Testis (tissue), 5 donors: ENCODE measurements at places on chromosomes 16 and 17. TPM values are rescaled to one million over a fixed set of nuclear protein-coding genes. Genes with fewer than 3 reads are reported as not detected.

Gene PRDM7
- total RNA-seq: 10.2 TPM

Gene POLR3E
- 76.2 TPM for total RNA-seq

Gene CCDC78
- 6.1 TPM for total RNA-seq

DNA sequence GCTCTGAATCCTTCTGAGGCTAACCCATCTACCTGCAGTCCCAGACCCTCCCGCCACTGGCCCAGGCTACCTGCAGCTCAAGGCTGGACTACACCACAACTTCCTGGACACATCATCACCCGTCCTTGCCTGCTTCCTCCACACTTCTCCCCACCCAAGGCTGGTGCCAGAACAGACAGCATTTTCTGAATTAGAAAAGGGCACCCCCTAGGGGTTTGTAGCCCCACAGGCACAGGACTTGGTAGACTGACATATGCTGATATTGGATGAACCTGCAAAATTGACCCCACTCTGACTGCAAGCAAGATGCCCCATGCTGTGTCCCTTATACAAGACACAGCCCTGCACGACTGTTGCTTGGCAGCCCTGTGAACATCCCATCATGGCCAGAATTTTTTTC is 271.5 kb upstream of the C16orf82 start:
- no peak overlapping the region for H3K27ac ChIP-seq
- DNase-seq: no peak
- H3K4me1 ChIP-seq: no peaks in the 10 kb centered on the region
- no peaks in the 10 kb centered on the region for H3K27me3 ChIP-seq
- H3K4me3 ChIP-seq: no peak overlapping the region

DNA sequence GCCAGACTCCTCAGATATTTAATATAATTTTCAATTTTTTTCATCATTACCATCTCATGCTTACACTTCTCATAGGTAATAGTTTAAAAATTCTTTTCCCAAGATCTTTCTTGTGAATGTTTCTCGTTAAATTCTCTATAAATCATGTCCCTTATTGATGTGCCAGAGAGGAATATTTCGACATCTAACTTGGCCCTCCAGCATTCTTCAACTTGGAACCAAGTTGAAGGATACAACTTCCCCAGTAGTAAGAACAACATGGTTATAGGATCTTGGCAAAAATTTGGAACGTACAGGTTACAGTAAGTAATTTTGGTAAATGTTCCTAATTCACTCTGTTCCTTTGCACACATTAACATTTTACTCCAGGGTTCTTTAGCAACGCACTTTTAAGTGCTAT is 731.8 kb downstream of the CDH11 start:
- H3K27me3 ChIP-seq: no peaks in the 10 kb centered on the region
- no peak overlapping the region for H3K4me3 ChIP-seq
- no peak for DNase-seq
- no peaks in the 10 kb centered on the region for H3K36me3 ChIP-seq

DNA sequence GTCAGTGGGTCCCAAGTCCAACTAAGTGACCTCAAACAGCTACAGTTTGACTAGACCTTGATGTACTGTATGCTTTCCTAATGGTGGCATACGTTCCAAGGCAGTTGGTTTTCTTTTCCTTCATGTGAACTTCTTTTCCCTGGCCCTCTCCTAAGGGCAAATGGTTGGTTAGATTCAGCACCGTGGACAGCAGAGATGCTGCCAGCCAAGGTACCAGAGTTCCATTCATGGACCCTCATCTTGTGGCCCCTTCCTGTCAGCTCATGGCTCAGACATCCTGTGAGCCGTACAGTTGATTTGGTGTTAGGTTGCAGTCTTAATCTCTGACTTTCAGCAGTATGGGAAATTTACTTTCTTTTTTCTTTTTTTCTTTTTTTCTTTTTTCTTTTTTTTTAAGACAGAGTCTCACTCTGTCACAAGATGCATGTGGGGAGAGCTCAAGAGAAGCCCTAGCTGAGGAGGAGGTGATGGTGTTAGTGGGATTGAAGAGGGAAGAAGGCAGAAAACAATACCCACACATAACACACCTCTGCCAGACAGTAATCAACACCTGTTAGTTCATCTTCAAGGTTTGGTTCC is 122.4 kb downstream of the USP31 start:
- no peak overlapping the region for H3K4me3 ChIP-seq
- no peaks in the 10 kb centered on the region for H3K36me3 ChIP-seq
- no peaks in the 10 kb centered on the region for H3K4me1 ChIP-seq
- H3K27ac ChIP-seq: no peak overlapping the region
- H3K27me3 ChIP-seq: no peaks in the 10 kb centered on the region
- DNase-seq: peak; percentile 33

DNA sequence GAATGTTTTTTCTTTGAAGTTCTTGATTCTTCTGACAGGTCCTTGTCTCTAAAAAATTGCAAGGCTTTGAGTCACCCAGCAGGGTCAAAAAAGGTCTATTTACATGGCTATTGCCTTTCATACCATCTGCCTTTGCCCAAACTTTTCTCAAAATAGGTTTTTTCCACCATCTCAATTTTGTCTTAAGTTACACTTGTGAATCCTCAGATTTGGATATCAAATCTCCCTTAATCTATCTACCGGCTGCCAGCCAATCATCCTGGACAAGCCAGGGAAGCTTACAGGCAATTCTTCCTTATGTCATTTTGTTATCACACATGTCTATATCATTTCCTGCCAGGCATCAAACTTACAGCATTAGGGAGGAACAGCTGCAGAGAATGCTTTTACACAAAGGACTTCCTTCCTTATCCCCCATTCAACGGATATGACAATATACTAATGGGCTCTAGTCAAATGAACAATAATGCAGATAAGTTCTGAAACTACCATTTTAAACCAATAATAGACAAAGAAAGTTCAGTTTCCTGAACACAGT is 104.1 kb upstream of the CORO6 start:
- H3K27ac ChIP-seq: no peak overlapping the region
- H3K4me3 ChIP-seq: no peak overlapping the region
- DNase-seq: no peak
- no peaks in the 10 kb centered on the region for H3K36me3 ChIP-seq
- no peaks in the 10 kb centered on the region for H3K27me3 ChIP-seq
- no peaks in the 10 kb centered on the region for H3K4me1 ChIP-seq

GRCh38 chr17:50931144-50931908 is 65.2 kb upstream of the TOB1 start:
- H3K4me3 ChIP-seq: peak overlapping the region; percentile 57
- peak; percentile 81 for DNase-seq
- H3K4me1 ChIP-seq: peaks cover 11% of the 10 kb centered on the region
